ENCODE measurements at places on chromosomes 5 and 9.

DNA sequence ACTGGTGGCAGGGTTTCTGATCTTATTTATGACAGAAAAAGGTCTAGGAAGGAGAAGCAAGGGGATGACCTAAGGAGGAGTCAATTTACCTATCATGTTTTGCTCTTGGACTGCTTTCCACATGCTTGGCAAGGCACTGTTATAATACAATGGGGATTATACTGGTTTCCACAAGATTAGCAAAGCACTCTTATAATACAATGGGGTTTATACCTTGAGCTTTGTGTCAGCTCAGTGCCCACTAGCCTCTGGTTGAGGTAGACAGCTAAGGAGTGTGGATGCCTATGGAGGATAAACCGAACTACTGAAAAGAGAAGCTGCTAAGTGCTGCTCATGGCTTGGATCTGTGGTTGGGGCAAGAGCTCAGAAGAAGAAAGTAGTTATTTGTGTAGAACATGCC, 68.7 kb downstream of the MRPS27 start:
- no peak for DNase-seq

GRCh38 chr5:9615331-9615730, 14.8 kb downstream of the TAS2R1 start:
- DNase-seq: no peak

DNA sequence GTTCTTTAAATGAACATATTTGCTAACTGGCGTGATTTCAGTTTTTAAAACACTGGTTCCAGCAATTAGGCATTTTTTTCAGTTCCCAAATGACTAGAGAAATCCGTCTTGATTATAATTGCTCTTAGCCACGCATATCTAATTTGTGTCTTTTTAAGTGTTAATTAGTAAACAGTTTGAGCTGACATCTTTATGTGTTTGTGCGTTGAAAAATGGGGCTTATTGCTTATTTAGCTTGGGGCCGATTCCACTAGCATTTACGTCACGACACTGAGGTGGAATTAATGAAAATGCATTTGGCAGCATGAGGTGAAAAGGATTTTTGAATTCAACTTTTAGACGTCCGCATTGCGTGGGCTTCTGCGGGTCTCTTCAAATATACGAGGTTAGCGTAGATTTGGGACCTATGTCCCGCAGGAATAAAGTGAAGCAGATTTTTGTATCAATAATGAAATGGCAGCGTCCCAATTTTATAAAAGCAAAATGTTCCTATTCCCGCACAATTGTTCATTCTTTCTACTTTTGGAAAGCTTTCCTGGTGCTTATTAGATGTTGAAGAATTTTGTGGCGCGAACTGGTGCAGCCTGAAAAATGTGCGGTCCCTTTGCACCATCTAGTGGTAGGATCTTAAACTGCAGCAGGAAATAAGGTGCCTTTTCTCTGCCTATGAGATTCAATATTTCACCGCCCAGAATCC, 122.7 kb upstream of the LMX1B start:
- no peak for DNase-seq

DNA sequence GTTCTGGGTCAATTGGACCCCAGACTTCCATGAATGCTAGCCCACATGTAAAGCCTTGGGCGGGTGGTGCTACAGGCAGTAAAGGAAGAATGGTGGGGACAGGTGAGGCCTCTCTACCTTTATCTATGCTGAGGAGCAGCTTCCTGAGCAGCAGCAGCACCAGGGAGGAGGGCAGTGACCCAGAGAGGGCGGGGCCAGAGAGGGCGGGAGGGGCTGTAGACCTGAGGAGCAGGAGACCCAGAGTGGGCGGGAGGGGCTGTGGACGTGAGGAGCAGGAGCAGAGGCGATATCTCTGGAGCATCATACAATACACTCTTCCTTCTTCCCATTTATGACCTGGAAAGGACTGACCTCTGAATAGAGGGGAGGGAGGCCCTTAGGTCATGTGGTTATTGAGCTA, 165.9 kb downstream of the MTRR start:
- no peak for DNase-seq

DNA sequence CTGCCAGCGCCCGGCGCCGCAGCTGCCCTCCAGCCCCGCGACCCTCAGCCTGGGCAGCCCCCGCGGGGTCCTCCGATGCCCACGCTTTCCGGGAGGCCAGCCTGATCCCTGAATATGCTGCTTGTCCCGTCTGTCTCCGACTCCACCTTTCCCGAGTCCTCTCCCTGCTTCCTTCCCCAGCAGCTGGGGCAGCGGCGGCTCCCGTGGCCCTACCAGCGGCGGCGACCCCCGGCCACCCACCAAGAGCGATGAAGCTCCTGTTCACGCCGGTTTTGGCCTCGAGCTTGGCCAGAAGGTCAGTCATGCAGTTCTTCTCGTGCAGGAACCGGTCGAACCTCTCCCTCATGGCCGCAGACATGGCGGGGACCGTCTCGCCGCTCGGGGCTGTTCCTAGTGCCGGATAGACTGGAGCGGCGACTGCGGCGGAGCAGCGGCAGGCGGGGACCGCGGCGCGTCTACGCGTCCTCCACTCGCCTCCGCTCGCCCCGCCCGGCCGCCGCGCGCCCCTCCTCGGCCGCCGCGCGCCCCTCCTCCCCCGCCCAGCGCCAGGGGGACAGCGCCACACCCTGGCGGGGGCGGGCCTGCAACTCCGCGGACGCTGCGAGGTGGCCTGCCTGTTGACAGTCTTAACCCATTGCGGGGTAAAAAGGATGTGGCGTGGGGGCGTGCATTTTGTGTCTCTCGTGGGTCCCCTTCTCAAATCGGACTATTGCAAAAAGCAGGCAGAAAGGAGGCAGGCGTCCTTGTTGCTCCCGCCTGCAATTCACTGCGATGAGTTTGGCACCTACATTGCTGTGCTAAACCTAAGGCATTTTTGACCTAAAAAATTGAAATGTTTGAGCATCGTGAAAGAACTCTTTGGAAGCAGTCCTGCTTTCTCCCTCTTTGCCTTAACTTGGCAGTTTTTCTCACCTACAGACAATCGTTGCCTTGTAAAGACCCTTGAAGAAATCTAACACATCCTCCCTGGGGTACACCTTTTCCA, at the start of gene REEP5:
TSS of gene REEP5 (minus strand) at position 395 of the 985 bp plus-strand sequence. CDS start at position 358, 37 bp downstream.
- DNase-seq: peak; percentile 75

DNA sequence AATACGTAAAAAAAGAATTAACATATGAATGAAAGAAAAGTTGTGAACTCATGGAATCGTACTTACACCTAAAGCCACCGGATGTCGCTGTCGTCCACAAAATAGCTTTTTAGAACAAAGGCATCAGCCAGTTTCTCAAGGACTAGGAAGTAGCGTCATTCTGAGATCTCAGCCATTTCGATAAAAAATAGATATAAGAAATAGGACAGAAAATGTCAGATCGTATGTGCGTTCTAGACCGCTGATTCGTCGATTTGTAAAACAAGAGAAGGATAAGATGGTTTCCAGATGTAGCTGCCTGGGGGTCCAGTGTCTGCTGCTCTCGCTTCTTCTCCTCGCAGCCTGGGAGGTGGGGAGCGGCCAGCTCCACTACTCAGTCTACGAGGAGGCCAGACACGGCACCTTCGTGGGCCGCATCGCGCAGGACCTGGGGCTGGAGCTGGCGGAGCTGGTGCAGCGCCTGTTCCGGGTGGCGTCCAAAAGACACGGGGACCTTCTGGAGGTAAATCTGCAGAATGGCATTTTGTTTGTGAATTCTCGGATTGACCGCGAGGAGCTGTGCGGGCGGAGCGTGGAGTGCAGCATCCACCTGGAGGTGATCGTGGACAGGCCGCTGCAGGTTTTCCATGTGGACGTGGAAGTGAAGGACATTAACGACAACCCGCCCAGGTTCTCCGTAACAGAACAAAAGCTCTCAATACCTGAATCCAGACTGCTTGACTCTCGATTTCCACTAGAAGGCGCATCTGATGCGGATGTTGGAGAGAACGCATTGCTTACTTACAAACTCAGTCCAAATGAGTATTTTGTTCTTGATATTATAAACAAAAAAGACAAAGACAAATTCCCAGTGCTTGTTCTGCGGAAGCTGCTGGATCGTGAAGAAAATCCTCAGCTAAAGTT, at the start of gene PCDHA10:
TSS of gene PCDHA10 (plus strand) at position 126 of the 903 bp plus-strand sequence. CDS start at position 278, 152 bp downstream.
- DNase-seq: no peak

DNA sequence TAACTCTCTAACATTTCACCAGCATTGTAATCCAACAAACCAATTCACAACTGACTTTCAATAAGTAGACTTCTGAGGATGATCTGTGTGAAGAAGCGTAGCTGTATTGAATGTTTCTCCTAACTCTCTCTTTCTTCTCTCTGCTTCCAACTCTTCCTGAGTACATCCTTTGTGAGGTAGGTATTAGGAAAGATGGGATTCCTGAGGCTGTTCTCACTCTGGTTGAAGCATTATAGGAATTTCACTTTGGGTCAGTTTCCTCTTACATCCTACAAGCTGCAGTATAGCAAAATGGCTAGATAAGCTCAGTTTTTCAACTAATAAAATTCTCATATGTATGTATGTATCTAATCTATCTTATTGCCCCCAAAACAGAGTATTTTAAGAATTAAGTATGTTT, 702.8 kb downstream of the CETN3 start:
- DNase-seq: no peak

GRCh38 chr5:138305797-138306196, 25.8 kb downstream of the CDC25C start:
- no peak for DNase-seq

DNA sequence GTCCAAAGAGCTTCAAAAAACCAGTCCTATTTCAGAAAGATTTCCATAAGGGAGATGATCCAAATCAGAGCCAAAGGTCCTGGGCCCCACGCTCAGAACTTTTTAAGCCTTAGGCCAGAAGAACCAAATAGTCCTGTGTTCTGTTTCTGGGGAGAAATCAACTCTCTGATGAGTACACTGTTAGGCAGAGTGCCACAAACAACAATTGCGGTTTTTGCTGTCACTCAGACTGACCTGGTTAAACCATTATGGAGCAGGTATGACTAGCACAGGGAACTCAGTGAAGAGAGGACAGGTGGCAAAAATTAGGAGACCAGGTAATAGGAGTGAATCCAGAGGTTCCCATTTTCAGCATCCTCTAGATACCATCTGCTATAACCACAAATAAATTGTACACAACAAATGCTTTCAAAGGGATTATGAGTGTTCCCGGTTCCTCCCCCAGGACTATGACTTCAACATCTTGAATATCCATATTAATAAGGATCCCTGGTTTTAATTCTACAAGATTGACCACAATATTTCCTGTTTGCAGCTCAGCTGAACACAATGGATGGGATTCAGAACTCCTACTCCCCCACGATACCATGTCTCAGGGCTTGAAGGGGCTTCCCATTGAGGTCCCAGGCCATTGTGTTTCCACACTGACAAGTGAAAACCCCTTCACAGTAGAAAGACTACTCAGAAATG, 52.1 kb upstream of the FREM1 start:
- no peak for DNase-seq

DNA sequence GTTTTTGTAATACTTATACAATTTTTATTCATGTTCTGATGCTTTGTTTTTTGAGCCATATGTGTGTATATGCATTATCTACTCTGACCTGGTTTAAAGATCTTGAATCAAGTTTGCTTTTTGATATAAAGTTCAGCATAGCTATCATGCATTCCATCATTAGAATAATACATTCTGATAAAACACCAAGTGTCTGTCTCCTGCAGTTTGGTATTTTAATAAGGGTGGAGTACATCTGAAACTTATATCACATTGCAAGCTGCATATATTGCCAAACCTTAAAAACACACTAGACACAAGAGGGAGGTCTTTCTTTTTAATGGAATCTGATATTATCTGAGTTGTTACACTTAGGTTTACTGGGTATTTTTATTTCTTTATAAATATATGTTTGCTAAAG, 102.8 kb upstream of the ADAMTSL1 start:
- no peak for DNase-seq

DNA sequence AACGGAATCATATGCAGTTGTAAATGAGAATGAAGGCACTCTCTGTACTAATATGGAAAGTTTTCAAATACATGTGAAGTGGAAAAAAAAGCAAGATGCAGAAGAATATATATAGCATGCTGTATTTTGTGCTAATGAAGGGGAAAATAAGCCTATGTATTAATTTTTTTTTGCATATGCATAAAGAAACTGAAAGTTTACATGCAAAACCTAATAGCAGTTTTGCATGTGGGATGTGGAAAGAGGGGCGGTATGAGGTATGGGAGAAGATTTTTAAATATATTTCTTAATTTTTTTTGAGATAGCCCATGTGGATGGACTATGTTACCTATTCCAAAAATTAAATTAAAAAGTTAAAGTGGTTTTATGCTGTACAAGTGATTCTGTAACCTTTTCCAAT, 83.7 kb upstream of the IL12B start:
- DNase-seq: no peak

DNA sequence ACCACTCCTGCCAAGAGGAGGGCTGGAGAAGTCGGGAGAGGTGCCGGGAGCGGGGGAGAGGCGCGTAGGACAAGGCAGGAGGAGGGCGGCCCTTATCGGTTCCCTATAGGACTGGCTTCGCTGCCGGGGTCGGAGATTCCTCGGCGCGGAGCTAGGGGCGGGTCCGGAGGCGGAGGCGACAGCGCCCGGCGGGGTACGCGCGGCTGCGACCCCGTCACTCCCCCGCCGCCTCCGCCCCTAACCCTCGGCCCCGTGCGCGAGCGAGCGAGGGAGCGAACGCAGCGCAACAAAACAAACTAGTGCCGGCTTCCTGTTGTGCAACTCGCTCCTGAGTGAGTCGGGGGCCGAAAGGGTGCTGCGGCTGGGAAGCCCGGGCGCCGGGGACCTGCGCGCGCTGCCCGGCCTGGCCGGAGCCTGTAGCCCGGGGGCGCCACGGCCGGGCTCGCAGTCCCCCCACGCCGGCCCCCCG, 2.0 kb downstream of the GLIS3 start:
- no peak for DNase-seq

GRCh38 chr5:177456976-177457851, 10.6 kb downstream of the PRR7 start:
- DNase-seq: no peak

DNA sequence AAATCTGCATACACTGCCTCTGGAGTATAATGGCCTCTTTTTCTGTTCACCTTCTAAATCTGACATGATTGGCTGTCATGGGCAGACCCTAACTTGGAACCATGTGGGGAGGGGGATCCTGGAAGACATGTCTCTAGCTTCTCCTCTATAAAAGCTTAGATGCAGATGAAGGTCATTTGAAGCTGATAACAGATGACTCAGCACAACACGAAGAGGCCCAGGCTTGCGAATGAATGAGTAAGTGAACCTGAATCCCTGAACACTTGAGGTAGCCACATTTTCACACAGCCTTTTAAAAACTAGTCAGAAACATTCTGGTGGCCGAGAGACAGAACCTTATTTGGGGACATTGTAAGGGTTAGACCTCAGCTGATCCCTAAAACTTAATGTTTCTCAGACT, 282.6 kb downstream of the ELAVL2 start:
- DNase-seq: no peak

DNA sequence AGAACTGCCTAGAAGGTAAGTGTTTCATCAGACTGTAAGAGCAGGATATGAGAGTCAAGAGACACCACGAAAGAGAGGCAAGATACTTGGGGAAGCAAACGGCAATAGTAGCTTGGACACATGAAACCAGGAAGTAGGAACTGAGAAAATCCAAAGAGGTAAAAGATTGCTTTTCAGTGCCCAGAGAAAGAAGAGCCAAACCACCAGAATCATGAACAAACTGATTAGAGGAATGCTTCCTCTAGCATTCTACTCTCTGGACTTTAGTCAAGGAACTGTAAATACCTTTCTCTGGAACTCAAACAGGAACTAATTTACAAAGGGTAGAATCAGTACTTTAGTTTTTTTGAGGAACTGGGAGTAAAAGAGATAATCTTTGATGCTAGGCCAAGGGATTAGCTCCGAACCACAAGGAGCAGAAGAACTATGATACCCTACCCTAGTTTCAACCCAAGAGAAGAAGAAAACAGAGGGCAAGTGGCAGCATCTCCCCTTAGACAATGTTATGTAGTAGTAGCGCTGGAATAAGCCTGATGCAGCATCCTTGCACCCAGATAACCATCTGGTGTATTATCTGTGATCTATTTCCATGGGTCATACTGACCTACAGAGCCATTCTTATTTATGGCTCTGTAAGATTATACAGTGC, 41.3 kb downstream of the EFCAB9 start:
- no peak for DNase-seq

All from stimulated activated CD4-positive, alpha-beta T cell treated with anti-CD3 and anti-CD28 coated beads, TNF-alpha, amount 100 ng/mL, for 1 hour (primary cell).